Dermis blood vessel endothelial cell (primary cell): ENCODE measurements at places on chromosomes 11 and 22. TPM values are rescaled to one million over a fixed set of nuclear protein-coding genes. Genes with fewer than 3 reads are reported as not detected.

RTN3 gene
- 58.5 and 89.9 TPM in 2 replicates for total RNA-seq

DNA sequence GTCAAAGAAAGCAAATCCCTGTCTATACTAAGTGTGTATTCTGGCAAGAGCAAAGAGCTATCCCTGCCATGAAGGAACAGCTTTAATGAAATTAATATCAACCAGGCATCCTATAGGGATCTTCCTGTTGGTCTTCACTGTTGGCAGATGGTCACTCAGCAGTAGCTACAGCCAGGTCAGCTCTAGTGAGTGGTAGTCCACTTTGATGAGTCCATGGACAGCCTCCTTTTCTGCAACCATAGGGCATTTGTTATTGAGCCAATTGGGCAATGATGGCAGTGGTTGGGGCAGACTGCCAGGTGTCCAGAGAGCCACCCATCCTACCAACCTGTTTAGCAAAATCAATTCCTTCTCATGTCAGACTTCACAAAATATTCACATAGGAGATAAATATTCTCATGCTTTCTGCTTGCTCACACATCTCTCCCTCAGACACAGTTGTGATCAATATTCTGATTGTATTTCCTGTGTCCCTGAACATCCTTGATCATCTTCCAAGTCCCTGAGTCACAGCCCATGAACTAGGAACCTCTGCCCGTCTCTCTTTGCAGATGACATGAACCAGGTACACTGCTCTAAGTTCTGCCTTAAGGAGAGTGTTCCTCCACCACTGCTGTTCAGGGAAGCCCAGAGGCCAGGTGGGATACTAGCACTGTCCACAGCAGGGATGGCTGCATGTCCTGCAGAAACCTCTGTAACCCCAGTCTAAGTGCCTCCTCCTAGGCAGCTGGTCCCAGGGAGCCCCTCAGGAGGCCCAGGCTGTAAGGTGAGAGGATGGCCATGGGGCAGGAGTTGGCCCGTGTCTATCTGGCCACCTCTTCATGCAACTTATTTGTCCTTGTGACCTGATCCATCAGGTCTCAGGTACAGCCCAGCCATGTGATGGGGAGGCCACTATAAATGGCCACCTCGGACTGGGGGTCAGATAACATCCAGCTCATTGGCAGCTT, 74.2 kb upstream of the IGLL5 start:
- no peak for DNase-seq

DENND5A gene
- total RNA-seq: 146 and 195 TPM in 2 replicates

DNA sequence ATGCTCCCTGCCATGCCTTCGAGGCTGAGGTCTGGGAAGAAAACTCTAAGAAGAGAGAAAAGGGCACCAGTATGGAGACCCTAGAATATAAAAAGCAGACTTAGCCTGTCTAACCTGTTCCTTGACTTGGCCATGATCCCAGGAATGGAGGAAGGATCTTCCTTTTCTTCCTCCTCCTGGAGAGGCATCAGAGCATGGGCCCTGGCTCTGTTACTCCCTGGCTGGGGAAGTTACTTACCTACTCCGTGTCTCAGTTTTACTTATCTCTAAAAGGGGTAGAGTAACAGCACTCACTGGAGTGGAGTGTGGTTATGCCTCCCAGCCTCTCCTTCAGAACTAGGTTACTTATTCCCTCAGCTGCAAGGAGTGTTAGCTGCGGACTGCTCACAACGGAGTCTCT, 55.2 kb upstream of the PHF21A start:
- DNase-seq: no peak

- no peak for DNase-seq
These were observed 11.8 kb downstream of the SCYL1 start for GRCh38 chr11:65536412-65537295.

C22orf15 gene
- total RNA-seq: 0.14 TPM in 1 of 2 replicates, not detected in the other

- no peak for DNase-seq
These were observed 71.5 kb downstream of the FBLN1 start for GRCh38 chr22:45574069-45574703.

DNA sequence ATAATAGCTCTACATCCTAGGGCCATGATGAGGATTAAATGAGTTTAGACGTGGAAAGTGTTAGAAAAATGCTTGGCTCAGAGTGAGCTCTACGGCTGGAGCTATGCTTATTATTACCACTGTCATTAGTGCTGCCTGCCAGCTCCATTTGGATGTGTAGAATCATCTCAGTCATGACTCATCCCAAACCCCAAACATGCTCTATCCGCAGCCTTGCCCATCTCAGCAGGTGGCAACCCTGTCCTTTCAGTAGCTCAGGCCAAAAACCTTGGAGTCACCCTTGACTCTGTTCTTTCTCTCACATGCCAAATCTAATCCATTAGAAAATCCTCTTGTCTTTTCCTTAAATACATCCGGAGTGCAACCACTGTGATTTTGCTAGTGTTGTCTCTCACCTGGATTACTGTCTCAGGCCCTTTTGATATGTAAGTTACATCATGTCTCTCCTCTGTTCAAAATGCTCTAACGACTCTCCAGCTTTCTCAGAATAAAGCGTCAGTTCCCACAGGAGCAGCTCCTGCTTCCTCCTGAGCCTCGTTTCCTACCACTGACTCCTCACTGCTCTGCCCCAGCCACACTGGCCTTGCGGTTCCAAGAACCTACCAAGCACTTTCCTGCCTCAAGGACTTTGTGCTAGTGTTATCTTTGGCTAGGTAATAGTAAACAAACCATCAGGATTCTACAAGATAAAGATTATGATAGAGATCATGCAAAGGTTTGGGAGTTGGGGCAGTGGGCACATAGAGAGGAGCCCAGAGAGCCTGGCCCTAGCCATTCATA, 10.5 kb upstream of the CHRM1 start:
- no peak for DNase-seq

IRF7 gene
- total RNA-seq: 16.8 and 24.2 TPM in 2 replicates

DNA sequence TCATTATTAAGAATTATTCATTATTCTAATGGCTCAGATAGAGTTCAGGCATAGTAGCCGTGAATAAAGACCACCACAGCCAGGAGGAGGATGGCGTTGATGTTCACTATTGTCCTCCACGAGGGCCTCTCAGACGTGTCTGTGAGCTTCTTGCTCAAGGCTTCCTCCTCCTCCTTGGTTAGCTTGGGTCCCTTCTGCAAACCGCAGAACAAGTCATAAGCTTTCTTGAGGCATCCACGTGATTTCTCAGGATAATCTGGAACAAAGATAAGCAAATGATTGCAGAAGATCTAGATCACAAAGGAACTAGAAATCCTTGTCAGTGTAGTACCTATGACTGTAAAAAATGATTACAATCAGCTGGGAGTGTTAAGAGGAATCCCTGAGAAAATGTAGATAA, 13.6 kb upstream of the RFPL2 start:
- no peak for DNase-seq

GRCh38 chr11:12797996-12798395, 123.8 kb downstream of the TEAD1 start:
- DNase-seq: no peak

DNA sequence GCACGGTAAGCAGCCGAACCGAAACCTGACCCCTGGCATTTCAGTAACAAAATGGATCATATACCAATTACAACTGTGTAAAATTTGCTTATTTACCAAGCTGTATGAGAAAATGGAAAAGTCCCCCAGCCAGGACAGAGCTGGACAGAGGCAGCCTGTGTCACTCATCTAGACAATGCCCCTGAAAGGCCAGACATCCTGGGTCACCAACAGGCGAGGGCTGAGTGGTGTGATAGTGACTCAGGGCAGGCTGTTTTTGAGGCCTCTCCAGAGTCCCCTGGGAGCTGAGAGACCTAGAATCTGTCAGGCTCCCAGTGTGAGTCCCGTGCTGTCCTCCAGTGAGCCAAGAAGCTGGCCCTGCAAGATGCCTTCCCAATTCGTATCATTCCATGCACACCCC, 680.4 kb downstream of the TBC1D22A start:
- no peak for DNase-seq

HEPACAM gene
- total RNA-seq: under 0.01 TPM in 1 of 2 replicates, not detected in the other

DNA sequence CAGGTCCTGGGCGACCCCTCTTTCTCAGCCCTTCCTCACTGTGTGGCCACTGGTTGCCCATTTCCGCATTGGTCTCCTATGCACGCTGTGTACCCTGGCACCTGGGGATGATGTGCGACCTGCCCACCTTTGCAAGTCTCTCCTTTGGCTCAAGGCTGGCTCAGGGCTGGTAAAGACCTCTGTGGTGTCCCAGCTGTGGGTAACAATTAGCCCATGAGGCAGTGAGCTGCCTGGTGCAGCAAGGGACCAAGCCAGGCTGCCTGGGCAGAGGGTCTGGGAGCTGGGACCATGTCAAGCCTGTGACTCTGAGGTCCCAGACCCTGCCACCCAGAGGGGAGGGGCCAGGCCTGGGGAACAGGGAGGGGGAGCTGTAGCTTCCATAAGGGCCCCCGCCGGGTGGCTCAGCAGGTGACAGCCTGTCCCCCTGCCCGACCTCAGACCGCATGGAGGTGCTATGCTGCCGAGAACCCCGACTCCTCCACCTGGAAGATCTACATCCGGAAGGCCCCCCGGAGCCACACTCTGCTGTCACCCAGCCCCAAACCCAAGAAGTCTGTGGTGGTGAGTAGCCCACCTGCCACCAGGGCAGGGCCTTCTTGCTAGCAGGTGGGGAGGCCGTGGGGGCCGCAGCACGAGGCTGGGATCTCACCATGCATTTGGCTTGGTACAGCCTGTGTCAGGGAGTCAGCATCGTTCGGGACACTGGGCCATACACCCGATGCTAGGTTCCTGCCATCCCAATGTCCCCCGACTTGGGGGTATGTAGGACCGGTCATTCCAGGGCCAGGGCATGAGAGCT, 112.5 kb downstream of the KCNQ1OT1 start:
- no peak for DNase-seq

DNA sequence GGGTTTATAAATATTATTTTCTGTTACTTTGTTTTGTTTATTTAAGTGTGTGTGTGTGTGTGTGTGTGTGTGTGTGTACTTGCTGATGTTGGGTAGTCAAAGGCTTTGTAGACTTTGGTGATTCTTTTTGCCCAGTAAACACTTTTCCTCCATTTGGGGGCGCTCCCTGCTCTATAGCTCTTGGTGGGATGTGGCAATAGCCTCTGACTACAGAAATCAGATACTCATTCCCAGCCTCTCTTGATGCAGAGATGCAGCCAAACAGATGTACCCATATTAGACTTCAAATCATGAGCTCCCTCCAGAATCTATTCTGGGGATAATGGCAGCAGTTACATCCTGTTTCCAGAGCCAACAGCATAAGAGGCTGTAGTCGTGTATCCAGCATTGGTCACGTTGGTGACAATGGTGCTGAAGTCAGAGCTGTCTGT, 33.4 kb upstream of the APOL5 start:
- peak; percentile 43 for DNase-seq

DNA sequence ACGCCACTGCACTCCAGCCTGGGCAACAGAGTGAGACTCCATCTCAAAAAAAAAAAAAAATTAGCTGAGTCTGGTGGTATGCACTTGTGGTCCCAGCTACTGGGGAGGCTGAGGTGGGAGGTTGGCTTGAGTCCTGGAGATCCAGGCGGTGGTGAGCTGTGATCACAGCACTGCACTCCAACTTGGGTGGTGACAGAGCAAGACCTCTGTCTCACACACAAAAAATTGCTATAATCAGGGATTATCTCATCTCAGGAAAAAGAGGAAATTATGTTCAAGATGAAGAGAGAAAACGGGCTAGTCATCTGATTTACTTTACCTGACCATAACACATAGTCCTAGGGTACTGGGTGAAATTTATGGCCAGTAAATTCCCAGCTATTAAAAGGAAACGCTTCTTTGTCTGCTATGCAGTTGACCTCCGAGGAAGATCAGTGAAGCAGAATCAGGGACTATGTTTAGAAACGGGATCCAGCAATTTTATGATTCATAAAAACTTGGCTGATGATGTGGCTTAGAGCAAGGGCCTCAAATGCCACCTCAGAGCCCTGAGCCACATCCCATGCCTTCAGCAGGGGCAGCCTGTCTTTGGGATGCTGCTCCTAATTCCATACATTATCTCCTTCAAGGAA, 386.2 kb downstream of the NTM start:
- peak; percentile 37 for DNase-seq
